Suppressor macrophage (primary cell): ENCODE measurements at places on chromosomes 5 and 9.
A peak's percentile ranks its signal among the peaks of the same experiment; 100 is the strongest.

DNA sequence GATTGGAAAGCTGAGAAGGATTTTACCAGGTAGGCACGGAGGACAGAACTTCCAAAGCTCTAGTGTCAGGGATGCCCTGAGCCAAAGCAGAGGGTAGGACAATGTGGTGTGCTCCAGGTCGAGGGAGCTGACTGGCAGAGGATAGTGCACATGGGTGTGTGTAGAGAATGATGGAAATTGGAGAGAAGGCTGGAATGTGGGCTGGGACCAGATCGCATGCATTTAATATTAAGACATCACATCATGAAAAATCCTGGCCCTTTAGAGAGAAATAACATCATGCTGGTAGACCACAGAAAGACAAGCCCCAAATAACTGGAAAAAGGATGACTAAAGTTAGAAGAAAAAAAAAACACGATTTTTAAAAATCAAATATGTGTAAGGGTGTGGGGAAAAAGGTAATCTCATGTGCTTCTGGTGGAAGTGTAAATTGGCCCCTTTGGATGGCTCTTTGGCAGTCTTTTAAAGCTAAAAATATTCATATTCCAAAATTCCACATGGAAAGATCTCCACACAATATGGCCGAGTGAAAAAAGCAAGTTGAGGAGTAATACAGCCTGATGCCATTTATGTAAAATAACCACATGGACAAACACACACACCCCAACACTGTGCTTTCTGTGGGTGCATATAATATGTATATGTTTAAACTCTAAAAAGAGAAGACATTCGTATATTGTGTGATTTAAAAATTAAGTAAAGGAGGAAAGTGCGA, 67.0 kb upstream of the TGFBR1 start:
- no peak for DNase-seq

DNA sequence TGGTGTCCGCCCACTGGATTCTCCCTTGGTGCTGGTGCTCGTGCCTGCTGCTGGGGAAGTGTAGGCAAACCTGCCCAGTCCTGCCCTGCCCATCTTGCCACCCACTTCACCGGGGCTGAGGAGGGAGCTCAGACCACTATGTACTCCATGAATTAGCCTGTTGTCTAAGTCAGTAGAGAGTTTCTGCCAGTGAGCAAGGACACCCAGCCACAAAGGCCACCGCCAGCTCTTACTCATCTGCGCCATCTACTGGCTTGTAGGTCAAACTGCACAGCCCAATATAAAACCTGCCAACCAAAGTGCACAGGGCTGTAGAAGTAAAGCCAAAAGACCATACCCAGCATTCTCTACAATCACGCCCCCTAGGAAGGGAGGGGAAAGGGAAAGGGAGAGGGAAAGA, 102.3 kb downstream of the GLIS3 start:
- DNase-seq: no peak

DNA sequence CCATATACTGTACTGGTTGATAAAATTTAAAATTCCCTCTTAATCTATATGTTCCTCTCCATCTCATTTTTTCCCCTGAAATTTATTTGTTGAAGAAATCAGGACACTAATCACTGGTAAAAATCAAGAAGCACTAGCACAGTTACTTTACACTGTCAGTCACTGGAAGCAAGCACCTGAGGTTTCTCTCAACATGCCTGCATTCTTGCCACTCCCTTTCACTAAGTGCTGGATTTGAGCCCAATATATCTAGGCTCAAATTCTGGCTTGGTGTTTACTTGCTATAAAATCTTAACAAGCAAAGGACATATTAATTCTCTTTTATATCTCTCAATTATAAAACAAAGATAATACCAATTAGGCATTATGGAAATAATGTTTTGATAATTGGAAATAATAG, 58.6 kb downstream of the DIAPH1 start:
- DNase-seq: no peak

DNA sequence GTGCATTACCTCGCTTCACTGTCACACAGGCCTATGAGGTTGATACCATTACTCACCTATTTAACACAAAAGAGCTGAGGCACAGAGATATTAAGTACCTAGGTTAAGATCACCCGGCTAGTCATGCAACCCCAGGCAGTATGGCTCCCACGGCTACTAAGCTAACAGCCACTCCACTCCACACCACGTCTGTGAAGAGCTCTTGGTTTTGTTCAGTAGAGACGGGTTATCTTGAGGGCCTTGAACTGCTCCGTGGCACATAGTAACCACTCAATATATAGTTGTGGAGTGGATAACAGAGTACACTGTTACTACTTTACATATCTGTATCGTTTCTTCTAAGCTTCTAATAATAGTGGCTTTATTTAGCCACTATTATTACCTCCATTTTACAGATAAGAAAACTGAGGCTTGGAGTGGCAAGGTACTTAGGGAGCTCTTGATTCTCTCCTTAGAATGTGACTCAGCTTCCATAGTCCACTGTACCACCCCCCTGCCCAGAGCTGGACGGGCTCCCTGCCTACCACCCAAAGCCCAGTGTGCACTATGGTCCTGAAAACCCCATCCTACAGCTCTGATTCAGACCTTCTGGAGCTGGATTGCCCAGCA, 1.0 kb upstream of the CORO2A start:
- no peak for DNase-seq

- no peak for DNase-seq
Measured at GRCh38 chr9:7507566-7508270, 291.9 kb downstream of the DMAC1 start.

DNA sequence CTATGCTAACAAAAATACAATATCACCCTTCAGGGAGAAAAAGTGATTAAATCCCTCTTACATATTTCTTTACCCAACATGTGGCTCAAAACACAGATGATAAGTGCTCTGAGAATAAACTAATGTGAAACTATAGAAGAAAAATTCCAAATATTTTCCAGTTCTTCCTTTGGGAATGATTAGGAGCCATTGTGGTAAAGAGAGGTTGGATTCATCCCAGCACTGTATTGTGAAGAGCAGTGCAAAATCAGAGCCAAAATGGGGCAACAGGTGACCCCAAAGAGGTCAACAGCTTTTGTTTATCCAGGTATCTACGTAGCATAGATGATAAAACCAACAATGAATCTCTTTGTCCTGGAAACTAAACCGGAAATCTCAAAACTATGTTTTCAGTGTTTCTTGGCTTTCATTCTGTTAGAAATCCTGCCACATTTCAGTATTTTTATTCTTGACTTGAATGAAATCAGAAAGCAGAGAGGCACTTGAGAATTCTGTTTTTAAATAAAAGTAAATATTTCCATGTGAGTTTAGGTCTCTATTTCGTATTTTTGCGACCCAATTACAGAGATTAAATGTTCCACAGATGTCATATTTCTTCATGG, 120.4 kb upstream of the FST start:
- DNase-seq: no peak

DNA sequence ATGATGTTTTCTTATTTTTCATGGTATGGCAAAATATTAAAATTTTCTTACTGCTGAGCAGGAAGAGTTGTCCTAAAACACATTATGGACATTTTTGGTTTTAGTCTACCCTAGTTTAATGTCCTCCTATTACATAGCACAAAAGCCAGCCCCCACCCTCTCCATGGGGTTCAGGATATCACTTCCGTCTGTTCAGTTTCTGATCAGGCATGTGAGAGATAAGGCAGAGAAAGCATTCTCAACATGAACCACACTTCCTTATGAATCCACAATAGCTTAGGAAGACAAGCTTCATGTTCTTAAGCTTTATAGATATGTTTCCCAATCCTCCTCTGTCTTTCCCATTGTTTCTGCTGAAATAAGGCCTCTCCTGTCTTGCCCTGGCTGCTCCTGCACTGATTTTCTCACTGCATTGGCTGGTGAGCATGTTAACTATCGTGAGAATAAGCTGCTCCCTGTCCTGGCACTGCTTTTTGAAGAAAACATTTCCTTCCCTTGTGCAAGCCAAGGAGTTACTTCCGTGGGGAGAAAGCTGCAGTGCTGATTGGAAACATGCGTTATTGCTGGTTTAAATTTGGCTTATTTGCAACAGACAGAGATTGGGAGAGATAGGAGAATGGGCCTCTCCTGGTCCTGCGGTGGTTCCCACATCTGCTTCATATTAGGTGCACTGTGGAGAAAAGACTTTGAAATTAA, 260.3 kb upstream of the RPS23 start:
- no peak for DNase-seq

- no peak for DNase-seq
Measured at GRCh38 chr5:9715891-9716335, 85.8 kb upstream of the TAS2R1 start.

GRCh38 chr9:113636165-113636564, 172.6 kb downstream of the RGS3 start:
- no peak for DNase-seq

DNA sequence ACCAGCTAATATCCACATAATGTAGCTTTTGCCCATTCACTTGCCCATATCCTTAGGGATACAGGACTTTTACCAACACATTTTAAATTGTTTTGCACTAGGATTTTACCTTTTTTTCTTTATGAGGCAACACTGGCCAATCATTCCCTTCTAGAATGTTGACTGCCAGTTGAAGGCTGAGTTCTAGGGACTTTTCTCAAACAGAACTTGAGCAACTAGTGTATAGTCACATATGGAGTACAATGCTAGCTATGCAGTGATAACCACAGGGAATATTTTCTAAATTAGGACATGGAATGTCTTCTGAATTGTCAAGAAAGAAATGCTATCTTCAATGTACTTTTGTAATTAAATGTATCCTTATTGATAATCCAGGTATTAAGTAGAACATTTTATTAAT, 133.6 kb downstream of the OXCT1 start:
- no peak for DNase-seq

- no peak for DNase-seq
Measured at GRCh38 chr5:126098330-126099017, 324.7 kb upstream of the GRAMD2B start.

DNA sequence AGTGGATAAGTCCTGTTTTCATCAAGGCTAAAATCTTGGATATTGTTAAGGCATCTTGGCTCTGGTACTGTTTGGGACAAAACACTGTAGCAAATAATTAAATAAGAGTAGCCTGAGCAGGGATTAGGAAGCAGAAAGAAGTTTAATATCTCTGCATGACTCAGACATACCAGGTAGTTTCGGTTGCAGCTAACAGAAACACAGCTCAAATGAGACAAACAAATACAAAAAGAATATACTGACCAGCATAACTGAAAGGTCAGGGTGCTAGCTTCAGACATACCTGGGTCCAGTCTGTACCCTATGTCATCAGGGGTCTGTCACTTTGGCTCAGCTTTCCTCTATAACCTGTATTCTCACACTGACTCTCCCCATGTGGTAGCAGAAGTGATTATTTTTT, 156.4 kb upstream of the MAP3K1 start:
- no peak for DNase-seq

GRCh38 chr9:77156646-77157371, 20.5 kb upstream of the VPS13A start:
- DNase-seq: no peak

- DNase-seq: no peak
Measured at GRCh38 chr9:77753180-77753579, 105.1 kb upstream of the GNA14 start.

- DNase-seq: peak; percentile 72
Measured at GRCh38 chr5:179852993-179853547, 5.5 kb downstream of the MRNIP start.

DNA sequence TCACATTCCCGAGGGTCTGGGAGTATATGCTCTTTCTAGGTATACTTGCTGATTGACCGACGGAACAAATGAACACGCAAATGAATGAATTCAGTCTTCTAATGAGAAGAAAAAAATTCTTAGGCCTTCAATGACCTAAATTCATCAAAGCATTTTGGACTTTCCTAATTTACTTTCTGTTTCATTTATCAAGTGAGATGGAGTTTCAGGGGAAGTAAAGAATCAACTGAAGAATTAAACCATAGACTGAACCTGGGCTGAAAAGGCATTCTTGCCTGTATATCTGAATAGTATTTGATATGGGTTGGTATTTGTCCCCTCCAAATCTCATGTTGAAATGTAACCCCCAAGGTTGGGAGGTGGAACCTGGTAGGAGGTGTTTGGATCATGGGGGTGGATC, 64.1 kb downstream of the ZFAND5 start:
- no peak for DNase-seq

DNA sequence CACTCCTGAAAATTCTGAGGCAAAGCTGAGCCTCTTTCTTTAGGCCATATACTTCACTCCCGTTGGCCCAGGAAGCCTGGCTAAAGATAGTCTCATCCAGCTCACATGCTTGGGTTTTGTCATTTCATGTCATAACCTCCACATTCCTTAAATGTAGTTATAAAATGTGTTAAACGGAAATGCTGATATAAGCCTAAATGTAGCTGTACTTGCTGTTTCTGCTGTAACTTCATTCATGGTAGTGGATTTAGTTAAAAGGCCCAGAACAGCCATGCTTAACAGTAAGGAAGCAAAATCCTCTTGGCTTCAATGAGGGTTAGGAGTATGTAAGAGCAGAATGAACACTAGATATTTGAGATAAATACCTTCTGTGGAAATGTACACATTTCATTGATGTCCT, 135.8 kb upstream of the TMEM161B start:
- no peak for DNase-seq

GRCh38 chr5:7391814-7392692, 3.9 kb upstream of the ADCY2 start:
- peak; percentile 26 for DNase-seq

DNA sequence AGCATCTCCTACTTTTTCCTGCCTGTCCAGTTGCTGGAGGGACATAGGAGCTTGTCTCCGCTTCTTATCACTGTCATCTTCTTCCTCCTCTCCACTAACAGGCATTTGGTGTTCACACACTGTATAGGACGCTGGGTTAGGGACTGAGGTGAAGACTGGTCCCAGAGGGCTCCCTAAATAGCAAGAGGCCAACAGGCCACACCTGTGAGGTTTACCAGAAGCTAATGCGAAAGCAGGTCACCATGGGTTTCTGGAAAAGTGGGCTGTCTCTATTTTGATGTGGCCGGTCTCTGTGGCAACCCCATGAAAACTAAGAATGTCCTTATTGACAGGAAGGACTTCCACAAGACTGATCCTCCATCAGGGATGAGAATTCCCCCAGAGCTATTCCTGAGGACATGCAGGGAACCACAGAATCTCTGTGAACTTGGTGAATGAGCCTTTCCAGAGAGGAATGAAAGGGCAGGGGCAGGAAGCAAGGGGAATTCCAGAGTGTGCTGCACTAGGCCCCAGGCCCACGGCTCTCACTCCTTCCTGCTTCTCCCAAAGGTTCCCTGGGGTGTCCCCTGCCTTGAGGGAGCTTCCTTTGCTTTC, 61.7 kb downstream of the DAP start:
- DNase-seq: no peak

- no peak for DNase-seq
Measured at GRCh38 chr9:134413890-134414623, 87.8 kb downstream of the RXRA start.

DNA sequence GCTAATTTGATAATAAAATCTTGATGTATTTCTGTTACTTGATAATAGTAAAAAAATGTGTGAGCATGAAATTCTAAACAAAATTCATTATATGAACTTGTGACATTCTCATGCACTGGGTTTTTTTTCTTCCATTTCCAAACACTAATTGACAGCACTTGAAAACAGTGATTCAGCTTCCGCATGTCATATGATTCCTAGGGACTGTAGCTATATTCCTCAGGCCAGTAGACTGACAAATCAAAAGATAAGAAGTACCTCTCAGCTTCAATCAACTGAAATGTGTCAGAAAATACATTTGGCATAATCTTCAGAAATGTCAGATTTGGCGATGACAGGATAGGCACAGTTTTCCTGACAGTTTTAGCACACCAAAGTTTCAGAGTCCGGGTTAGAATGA, 52.5 kb downstream of the EFNA5 start:
- no peak for DNase-seq

- DNase-seq: peak; percentile 81
Measured at GRCh38 chr9:137000177-137000930, 4.0 kb upstream of the CLIC3 start.
